ENCODE measurements at places on chromosomes 4 and X.

- DNase-seq: peak; percentile 82
Measured at GRCh38 chrX:102765809-102766208, 45.3 kb downstream of the GPRASP3 start.

DNA sequence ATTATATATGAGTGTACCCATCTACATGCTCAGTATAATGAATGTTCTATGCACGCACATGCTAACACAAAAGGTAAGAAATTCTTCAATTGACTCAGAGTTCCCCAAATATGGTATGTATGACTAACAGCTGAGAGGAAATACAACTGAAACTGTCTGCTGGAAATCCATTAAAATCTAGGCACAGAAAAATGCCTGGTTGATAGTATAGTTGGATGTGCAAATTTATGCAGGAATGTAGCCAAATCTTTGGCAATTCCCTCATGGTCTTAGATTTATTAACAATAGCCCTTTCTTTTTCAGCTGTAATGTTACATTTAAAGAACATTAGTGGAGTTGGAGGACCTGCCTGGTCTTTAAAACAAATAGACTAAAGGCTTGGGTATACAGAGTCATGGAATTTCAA is 5.5 kb downstream of the CAMK2D start:
- peak; percentile 37 for DNase-seq

GRCh38 chr4:124974152-124974551 is 261.6 kb upstream of the ANKRD50 start:
- DNase-seq: peak; percentile 55

- peak; percentile 73 for DNase-seq
Measured at GRCh38 chrX:2500091-2500802, 529 bp downstream of the DHRSX start.

GRCh38 chrX:70635669-70636068 is 191.0 kb downstream of the DLG3 start:
- DNase-seq: no peak

GRCh38 chr4:142705820-142706219 is 140.3 kb downstream of the INPP4B start:
- no peak for DNase-seq

GRCh38 chr4:13427599-13428325 is 56.4 kb downstream of the RAB28 start:
- DNase-seq: no peak

DNA sequence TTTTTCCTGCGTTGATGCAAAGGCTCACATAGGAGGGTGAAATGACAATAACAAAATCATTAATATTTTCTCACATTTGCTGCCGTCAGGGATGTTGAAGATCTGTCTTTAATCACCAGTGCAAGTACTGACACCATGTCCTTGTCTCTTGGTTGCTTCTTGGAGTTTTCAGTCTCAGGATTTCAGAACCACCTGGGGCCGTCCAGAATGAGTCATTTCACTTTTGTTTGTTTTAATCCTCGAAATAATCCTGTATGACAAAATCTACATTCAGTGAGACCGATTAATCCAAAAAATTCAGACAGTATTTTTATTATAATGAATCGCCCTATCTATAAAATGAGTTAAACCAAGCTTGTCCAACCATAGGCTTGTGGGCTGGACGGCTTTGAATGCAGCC is 47.2 kb downstream of the NEIL3 start:
- no peak for DNase-seq

DNA sequence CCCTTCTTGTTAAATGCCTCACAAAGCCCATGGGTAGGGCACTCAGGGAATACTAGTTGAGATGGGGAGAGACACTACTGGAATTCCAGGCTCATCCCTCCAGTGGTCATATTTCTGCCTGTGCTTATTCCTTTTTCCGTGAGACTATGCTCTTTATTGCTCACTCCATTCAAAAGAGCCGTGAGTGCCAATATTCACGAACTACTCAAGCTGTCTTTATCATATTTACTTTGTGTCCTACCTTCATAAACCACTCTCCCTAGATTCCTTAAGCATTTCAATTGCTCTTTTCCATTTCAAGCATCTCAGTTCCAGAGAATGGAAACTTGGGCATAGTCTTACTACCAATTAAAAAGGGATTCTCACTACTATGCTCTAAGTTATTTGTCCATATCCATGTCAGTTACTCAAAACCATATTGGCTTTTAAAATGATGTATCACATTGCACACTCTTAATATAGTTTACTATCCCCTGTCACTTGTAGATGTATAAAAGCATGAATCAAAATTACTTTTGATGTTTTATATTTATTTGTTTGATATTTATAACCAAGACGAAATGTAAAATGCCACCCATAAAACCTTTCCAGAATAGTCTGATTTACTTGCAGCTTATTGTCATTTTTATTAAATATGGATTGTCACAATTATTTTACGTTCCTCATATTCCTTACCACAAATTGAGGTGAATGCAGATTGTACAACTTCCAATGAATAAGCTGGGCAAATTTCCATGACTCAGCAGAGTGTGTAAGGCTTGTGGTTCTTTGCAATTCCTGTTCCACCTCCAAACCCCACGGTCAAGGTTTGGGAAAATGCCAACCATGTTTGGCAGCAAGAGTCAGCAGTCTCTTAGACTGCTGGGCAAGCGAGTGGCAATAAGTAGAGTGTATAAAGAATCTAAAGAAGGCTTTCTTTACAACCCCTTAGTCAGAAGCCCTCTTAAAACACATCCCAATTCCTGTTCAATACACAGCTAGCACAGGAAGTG is 24.4 kb downstream of the ENOX2 start:
- peak; percentile 91 for DNase-seq

DNA sequence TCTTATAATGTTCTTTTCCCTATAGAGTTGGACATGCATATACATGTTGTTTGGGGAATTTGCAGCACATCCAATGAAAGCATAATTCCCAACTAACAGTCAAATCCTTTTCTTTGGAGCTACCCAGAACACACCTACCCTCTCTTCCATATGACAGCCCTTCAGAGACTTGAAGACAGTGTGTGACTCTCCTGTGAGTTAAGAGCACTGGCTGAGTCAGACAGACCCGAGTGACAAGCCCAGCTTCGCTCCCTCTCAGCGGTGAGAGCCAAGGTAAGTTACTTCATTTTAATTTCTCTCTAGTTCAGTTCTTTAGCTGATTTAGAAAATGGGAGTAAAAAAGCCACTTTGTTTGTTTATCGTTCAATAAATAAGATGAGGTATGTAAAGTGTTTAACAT is 86.3 kb downstream of the RTL9 start:
- DNase-seq: no peak

- DNase-seq: no peak
Measured at GRCh38 chr4:2257361-2258081, 4.4 kb downstream of the MXD4 start.

DNA sequence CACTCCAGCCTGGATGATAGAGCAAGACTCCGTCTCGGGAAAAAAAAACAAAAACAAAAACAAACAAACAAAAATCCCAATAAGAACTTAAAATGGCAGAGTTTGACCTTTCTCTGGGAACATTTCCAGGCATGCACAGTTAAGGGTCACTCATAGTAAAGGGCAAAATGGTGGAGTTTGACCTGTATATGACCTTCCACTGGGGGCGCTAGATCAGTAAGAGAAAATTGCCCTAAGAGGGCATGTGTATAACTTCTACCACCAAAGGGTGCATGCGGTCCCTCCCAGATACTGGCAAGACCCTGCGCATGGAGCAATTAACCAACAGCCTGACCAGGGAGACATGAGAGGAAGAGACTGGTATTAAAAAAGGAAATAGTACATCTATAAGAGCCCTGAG is 177.2 kb downstream of the MOSPD2 start:
- no peak for DNase-seq

GRCh38 chr4:170529748-170530722 is 440.3 kb upstream of the AADAT start:
- peak; percentile 4 for DNase-seq

DNA sequence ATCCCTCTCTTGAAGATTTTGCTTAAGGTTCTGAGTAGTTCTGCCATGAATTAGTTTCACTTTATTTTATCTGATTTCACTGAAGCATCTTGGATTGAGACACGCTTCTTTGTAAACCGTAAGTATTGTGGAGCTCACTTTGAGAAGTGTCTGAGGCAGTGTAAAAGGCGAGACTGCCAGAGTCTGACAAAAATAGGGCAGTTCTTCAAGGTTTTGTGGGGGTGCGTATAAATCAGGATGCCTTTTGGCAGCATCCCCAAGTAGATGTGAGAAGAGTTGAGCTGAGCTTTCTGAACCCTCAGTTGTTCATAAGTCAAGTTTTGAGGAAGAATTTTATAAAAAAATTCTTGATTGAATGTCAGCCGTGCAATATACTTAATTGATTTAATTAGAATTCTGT is 76.3 kb downstream of the RBPJ start:
- DNase-seq: no peak

GRCh38 chr4:36758312-36759178 is 477.1 kb downstream of the DTHD1 start:
- DNase-seq: no peak

GRCh38 chr4:144754562-144755410 is 108.8 kb downstream of the HHIP start:
- DNase-seq: peak; percentile 72

DNA sequence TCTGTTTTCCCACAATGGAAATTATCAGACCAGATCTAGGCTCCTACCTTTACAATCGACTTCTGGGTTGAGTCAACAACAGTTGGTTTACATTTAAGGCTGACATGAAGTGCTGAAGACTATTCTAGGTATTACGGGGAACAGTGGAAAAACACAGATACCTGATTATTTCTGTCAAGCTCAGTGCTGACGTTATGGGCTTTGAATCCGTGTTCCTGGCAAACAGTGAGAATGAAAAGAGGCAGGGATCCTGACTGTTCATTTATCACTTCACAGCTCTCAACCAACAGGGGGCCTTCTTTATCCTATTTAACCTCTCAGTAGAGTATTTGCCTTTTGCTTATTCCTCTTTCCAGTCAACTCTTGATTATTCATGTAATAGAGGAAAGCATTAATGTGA is 43.1 kb downstream of the TMEM164 start:
- peak; percentile 62 for DNase-seq

GRCh38 chr4:3107691-3108121 is 33.2 kb downstream of the HTT start:
- peak; percentile 44 for DNase-seq

- DNase-seq: peak; percentile 18
Measured at GRCh38 chr4:123104310-123105025, 182.1 kb upstream of the NUDT6 start.

- no peak for DNase-seq
Measured at GRCh38 chr4:147813109-147813773, 81.4 kb downstream of the ARHGAP10 start.

- DNase-seq: peak; percentile 84
Measured at GRCh38 chr4:54255881-54256280, 26.8 kb downstream of the PDGFRA start.

DNA sequence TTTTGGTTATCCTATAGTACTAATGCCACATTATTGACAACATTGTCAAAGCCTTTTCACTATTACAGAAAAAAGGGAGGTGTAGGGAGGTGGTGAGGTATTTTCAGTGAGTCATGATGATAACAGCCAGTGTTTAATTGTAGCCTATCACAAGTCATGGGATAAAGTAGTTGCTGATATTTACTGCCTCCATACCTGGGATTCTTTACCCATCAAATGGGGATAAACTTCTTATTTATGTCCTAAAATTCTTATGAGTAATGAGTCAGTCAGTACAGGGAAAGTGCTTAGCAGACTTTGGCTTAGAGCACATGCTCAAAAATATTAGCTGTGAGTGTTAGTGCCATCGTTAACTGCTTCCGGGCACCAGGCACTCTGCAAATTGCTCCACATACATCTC is 25.7 kb downstream of the ADGRG2 start:
- peak; percentile 0 for DNase-seq

GRCh38 chr4:52265781-52266525 is 214.8 kb downstream of the SPATA18 start:
- DNase-seq: no peak

DNA sequence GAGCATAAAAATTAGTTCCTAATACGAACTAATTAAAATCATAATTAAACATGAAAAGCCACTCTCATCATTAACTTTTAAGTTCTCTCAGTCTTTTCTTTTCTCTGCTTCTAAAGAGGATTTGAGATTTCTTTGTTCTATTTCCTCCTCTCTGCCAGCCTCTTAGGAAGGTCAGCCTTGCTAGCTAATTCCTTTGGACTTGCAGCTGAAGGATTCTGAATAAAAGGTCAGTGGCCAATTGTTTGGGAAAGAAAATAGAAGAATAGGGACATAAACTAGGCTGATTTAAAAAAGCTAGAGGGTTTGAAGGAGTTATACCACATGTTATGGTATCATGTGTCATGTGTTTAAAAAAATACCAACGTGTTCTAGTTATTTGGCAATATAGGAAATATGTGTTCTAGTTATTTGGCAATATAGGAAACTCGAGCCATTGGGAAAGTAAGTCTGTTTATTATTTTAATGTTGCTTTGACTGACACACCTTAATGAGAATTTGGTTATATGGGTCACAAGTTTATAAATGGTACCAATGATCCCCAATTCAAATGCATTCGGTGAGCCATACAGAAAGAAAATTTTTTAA is 1668.7 kb upstream of the PCDH7 start:
- no peak for DNase-seq

DNA sequence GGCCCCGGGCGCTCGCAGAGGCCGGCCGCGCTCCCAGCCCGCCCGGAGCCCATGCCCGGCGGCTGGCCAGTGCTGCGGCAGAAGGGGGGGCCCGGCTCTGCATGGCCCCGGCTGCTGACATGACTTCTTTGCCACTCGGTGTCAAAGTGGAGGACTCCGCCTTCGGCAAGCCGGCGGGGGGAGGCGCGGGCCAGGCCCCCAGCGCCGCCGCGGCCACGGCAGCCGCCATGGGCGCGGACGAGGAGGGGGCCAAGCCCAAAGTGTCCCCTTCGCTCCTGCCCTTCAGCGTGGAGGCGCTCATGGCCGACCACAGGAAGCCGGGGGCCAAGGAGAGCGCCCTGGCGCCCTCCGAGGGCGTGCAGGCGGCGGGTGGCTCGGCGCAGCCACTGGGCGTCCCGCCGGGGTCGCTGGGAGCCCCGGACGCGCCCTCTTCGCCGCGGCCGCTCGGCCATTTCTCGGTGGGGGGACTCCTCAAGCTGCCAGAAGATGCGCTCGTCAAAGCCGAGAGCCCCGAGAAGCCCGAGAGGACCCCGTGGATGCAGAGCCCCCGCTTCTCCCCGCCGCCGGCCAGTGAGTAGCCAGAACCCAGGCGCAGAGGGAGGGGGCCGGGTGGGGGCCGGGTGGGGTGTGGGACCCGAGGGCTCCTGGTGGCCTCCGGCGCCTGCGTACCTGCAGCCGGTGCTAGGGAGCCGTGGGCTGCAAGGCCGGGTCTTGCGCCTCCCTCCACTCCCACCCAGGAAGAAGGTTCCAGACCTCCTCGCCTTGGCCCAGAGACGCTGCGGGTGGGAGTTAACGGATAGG is 534 bp downstream of the MSX1 start:
- DNase-seq: no peak

DNA sequence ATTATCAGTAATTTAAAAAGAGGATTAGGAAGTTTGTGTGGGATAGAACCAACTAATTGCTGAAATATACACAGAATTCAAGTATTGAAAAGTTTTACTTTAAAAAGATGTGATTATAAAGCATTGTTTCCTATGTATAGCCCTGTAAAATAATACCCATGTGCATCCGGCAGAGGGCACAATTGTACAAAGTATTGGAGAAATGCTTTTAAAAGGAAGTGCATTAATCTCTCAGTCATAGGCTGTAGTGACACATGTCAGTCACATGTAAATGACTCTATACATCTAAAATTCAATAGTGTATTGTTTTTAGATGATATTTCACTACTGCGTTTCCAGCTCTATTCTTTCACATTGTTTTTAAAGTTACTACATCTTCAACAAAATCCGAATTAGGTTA is 9.7 kb upstream of the GEMIN8 start:
- peak; percentile 31 for DNase-seq
